ENCODE measurements at places on chromosomes 4 and X.

DNA sequence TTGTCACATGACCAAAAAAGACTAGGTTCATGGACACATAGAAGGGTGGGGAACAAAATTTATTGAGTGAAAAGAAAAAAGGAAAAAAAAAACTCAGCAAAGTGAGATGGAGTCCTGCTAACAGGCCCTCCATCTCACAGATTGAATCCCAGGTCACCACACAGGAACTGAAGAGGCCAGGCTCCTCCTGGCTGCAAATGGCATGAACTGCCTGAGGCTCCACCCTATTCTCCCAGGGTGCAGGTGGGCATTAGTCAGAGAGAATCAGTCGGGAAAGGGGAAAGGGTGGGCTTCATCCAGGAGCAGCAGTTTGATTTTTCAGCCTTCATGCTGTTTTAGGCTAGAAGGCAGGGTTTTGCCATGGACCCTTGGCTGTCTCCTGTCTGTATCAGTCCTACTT lies 128.5 kb upstream of the GRID2 start:
- no peak for DNase-seq

- DNase-seq: no peak
These were observed 16.7 kb downstream of the ASB11 start for GRCh38 chrX:15298780-15299179.

- DNase-seq: no peak
These were observed 192.6 kb downstream of the PDGFC start for GRCh38 chr4:156779042-156779441.

- DNase-seq: no peak
These were observed 338.6 kb upstream of the ZFP42 start for GRCh38 chr4:187656959-187657358.

GRCh38 chr4:127775843-127776242 lies 6.3 kb upstream of the HSPA4L start:
- no peak for DNase-seq

GRCh38 chr4:117479673-117480072 lies 394.3 kb upstream of the TRAM1L1 start:
- DNase-seq: no peak

DNA sequence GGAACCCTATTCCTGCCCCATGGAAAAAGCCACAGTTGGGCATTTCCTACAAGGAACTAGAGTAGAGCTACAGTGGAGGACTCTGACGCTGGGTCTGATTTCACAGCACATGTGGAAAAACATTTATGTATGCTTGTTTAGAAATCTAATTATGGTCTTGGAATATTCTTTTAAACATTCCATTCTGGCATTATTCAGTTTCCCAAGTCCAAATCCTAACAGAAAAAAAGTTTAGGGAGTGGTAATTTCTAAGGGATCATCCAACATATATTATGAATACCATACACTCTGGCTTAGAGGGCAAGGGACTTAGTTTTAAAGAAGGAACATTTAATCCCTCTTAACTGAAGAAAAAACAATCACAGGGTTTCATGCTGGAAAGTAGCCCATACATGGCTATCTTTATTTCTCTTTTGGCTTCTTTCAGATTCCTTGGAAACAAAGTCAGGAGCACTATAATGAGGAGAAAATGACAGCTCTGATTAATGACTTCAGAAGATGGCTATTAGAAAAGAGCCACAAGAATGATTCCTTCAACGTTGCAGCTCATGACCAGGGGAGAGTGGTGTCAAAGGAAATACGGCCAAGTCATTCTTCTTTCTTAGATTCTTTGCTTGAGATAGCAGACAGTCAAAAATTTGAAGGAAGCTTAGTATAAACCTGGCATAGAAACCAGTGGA lies 56.1 kb downstream of the CNGA2 start:
- no peak for DNase-seq

DNA sequence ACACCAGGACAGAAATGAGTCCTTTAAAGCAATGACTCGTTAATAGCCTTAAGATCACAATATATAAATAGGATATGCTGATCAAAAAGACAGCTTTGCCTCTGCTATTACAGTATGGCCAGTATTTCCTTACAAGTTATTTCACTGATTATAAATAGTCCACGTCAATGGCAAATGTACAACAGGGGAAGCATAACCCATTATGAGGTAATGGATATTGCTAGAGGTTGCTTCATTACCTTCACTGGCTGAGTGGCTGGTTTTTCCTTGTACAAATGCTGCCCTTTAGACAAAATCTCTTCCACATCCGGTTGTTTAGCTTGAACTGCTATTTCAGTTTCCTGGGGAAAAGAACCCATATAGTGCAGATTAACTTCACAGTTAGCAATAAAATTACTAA lies 764.6 kb upstream of the FTHL17 start:
- no peak for DNase-seq

- no peak for DNase-seq
These were observed 142.9 kb upstream of the SFRP2 start for GRCh38 chr4:153931804-153932203.

- DNase-seq: peak; percentile 38
These were observed 195.7 kb downstream of the ARHGAP10 start for GRCh38 chr4:147927377-147928137.

- DNase-seq: no peak
These were observed 30.0 kb upstream of the HUWE1 start for GRCh38 chrX:53716328-53717088.

DNA sequence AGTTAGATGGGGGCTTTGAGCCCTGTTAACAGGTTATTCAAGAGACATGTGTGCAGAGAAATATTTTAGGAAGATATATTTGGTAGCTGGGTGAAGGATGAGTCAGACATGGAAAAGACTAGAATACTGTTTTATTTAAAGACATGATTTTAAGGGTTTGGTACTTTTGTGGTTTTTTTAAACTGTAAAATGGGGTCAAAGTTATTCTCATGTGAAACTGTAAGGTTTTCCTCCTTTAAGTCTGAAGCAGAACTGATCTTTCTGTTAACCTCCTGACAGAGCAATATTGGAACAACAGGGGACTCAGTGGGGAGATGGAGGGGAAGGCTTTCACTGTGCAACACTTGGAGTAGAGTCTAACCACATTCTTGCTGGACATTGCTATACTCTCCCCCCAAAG lies 112.4 kb upstream of the LSM6 start:
- DNase-seq: no peak

- DNase-seq: no peak
These were observed 49.1 kb upstream of the DYNLT3 start for GRCh38 chrX:37896511-37896890.

DNA sequence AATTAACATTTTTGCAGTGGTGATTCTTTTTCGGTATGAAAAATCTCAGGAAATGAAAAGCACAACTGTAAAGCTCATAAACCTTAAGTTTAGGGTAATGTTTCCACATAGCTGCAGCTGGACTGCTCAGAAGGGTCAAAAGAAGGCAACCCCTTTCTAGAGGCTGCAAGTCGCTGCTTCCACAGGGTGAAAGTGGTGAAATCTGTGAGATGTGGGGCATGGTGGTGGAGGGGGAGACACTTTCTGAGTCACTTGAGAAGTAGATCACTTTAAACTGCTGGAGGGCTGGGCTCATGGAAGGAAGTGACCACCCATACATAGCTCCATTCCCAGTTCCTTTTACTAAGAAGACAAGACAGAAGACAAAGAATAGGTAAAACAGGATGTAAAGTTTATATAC lies 8.7 kb downstream of the SFRP2 start:
- no peak for DNase-seq

DNA sequence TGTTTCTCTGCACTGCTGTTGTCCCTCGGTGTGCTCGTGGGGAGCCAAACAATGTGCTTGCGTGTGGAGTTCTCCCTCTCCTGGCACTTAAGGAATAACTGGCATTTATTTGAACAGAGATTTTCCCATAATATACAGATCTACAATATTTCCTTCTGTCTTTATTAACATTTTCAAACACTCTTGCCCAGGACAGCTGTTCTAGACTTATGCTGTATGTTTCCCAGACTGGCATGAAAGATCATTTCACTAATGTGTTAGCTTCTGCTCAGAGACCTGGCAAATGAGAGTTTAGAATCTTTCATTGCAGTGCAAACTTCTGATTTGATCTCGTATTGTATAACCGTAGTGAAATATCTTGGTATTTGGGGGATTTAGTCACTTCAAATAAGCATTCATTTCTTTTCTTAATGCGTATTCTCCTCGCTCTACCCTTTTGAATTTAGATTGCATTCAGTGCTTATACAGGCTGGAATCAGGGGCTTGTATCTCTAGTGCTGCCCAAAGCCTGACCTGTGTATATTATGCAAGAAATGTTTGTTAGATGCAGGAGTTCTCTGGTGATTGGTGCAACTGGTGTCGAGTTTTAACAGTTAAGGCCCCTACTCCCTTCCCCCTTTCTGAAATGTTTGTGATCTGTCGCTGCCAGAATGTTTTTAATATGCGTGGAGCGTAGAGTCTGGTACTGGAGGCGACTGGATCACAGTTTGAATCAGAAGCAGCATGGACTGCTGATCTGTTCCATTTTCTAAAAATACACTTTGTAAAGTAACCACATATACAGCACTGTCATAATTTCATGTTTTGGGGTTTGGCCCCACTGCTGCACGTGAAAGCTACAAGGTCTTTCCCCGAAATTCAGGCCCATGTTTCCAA lies 326.3 kb downstream of the ARHGAP10 start:
- no peak for DNase-seq

DNA sequence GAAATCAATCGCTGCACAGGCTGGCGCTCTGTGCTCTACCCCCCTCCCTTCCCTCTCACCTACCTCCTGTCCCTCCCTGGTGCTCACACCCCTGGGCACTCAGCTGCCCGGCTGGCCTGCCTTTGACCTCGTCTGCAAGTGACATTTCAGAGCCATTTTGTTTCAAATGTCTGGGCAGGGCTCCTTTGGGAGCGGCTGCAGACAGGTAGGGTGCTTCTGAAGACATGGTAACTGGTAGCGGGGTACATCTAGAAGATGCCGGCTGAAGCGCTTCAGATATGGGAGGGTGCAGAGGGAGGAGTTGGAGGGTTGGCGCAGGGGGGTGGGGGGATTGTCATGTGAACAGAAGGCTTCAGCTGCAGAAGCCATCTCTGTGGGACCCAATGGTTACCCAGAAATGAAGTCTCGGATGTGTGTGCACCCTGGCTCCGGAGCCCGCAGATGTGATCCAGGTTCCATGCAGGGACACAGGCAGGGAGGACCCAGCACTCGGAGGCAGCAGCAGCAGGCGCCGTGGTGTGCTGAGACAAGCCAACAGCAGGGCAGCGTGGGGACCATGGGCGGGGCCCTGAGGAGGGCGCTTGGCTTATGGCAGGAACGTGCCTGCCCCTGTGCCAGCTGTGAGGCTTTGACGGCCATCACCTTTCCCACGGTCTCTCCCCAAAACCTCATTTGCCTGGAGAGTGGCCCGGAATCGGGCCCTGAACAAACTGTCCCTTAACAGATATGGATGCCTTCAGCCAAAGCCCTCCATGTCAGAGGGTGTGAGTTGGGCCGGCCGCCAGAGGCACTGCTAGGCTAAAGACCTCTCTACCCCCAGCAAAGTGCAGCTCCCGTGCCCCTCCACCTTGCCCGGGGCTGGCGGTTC lies 7.6 kb upstream of the DUSP9 start:
- DNase-seq: no peak

- no peak for DNase-seq
These were observed 274.5 kb downstream of the GPAT3 start for GRCh38 chr4:83810428-83810827.

DNA sequence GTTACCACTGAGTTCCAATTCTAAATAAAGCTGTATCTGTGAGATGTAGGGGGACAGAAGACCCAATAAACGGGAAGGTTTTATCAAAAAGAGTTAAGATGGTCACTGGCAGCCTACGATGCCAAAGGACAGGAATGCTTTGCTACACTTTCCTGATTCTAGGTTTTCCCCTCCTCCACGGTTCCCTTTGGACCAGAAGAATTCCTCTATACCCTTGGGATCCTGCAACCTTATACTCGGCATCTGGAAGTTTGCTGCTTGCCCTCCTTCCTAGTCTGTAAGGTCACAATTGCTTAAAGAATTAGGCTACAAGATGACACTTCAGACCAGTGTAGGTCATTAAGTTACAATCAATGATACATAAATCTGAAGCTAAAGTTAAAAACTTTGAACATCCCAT lies 64.3 kb downstream of the SCML2 start:
- peak; percentile 58 for DNase-seq

- no peak for DNase-seq
These were observed 24.2 kb downstream of the FNIP2 start for GRCh38 chr4:158793021-158793420.

- no peak for DNase-seq
These were observed 394 bp downstream of the MED14 start for GRCh38 chrX:40734971-40735324.

- no peak for DNase-seq
These were observed 13.7 kb downstream of the PPP2R3B start for GRCh38 chrX:372856-373640.

DNA sequence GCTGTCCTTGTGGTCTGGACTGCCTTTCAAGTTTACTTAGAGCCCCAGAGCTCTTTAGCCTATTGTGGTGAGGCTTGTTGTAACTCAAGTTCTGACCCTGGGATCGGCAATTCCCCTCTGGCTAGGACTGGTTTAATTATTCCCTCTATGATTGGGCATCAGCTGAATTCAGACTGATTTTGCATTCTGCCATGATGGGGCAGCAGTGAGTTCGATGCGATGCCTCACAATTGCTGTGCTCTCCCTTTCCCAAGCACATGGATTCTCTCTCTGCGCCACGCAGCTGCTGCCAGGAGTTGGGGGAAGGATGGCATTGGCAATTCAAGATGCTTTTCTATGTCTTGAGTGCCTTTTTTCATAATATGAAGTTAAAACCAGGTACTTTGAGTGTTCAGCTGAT lies 327.8 kb upstream of the CXorf51B start:
- DNase-seq: no peak

DNA sequence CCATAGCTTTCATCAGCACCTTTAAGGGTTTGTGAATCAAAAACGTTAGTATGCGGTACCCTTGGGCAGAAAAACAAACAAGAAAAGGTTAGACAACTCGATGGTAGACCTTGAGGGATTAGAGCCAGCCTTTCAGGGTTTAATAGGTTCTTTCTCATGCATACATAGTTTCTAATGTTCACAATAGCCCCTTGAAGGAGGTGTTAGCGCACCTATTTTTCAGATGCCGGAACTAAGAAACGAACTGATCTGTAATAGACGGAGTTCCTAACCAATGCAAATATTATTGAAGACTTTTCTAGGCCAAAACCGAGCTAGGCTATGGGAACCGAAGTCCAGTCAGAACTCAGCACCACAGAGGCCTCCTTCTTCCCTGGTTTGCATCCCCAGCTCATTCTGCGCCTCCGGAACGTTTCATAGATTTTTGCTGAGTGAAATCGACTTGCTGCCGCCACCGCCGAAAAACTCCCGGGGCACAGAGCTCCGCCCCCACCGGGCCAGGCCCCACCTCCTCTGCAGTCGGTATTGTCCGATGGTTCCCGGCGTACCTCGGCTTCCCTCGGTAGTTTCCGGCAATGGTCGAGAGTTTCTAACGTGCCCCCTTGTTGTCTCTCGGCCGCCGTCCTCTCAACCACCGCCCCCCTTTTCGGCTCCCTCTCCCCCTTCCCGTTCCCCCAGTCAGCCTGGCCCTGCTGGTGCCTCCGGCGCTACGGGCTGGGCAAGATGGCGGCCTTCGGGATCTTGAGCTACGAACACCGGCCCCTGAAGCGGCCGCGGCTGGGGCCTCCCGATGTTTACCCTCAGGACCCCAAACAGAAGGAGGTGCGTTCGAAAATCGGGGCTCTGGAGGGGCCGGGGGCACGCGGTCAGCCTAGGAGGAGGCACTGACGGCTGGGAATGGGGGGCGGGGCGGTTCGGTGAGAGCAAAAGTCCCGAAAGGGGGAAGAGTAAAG lies at the start of gene MED12:
Gene MED12, plus strand, starts transcription at position 565 of the 953 bp plus-strand sequence. Its CDS starts 159 bp downstream, at position 724.
- peak; percentile 49 for DNase-seq
